ENCODE measurements at places on chromosomes 16 and 17.
A peak's percentile ranks its signal among the peaks of the same experiment; 100 is the strongest.

GRCh38 chr17:29059281-29059680, 16.3 kb downstream of the PIPOX start:
- DNase-seq, result no peak

DNA sequence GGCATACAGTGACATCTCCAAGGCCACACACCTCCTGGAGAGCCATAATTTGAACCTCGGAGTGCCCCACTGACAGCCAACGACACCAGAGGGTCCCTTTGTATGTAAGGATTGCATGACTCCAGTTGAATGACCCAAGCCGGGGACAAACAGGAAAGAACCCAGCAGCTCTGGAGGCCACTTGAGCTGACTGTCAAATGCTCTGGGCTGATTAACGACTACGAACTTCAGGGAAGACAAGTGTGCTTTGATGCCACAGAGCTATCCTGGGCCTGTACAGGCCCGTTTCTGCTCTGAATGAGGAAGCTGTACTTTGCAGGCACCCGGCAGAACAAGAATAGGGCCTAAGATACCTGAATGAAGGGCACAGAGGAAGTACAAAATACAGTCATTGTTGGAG, 404.6 kb downstream of the SLC39A11 start:
- no peak for DNase-seq

DNA sequence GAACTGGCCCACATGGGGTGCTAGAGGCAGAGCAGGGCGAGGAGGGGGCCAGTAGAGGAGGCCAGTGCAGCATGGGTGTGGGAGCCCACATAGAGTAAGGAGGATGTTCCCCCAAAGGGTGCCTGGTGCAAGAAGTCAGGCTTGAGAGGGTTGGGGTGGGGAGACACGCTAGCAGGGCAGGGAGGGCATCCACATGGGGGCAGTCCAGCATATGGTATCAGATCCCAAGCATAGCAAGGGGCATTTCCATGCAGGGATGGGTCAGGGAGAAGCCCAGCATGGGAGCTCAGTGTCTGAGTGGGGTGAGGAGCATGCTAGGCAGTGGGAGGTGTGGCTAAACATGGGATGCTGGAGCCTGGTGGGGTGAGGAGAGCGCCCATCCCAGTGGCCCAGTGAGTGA, 213.7 kb downstream of the COPRS start:
- no peak for DNase-seq

DNA sequence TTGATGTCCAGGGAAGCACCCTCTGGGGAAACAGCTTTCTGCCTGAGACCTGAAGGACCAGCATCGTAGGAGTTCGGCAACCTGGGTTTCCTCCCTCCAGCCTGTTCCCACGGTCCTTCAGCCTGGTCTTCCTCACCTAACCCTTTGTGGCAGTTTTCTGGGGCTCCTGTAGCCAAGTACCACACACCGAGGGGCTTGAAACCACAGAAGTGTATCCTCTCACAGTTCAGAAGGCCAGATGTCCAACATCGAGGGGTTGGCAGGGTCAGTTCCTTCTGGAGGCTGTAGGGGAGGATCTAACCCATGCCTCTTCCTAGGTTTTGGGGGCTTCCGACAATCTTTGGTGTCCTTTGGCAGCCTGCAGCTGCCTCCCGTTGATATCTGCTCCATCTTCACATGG, 381.0 kb upstream of the TNRC6C start:
- DNase-seq, result no peak

- no peak for DNase-seq
Measured at GRCh38 chr16:76583945-76584344, 306.7 kb downstream of the CNTNAP4 start.

DNA sequence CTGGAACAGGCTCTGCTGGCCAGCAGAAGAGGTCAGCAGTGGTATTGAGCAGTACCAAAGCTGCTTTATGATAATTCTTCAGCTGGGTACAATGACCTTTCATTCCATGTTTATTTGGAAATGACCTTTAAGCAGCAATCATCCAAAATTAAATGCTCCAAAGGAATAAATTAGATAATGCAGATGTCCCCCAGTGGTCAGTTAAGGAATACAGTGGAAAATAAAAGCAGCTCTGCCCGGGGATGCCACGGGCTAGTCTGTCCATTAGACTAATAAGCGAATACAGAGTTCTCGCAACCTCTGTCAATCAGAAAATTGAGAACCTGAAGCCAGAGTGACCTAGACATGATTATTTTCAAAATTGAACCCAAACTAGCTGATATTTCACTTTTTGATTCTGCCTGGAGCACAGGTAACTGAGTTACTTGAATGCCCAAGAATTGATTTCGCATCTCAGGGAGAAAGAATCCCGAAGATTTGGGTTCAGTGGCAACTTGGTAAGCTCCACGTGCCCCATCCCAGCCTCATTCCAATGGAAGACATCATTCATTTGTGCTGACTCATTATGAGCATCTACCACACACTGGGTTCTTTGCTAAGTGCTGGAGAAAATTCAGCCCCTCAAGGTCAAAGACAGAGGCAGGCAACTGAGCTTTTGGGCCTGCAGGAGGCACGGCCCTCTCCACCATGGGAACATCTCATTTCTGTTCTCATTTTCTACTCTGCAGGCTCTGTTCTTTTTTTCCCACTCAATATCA, 34.4 kb upstream of the SLC39A11 start:
- DNase-seq, result no peak

DNA sequence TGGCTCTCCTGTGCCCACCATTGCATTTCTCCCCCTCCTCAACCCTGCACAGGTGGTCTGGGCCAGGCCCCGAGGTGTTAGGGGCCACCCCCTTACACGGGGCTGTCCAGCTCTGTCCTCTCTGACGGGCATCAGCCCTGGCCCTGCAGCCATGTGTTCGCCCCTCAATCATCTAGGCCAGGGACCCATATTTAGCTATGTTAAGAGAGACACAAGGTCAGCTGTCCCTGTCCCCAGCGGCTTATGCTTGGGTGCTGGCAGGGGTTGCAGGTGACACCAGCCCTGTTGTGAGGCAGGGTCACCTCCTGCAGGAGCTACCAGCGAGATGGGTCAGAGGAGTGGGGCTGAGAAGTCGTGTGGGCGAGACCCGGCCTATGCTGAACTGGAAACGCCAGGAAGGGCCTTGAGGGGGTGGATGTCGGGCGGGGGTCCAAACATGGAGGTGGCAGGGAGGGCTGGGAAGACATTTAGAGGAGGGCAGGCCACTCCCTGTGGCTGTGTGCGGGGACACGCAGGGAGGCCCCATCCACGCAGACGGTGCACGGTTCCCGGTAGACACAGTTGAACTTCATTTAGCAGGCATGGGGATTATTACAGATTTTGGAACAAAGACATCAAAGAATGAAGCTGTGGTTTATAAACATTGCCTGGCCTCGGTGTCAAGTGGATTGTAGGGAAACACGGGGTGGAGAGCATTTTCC, 133.2 kb upstream of the CHMP6 start:
- no peak for DNase-seq

DNA sequence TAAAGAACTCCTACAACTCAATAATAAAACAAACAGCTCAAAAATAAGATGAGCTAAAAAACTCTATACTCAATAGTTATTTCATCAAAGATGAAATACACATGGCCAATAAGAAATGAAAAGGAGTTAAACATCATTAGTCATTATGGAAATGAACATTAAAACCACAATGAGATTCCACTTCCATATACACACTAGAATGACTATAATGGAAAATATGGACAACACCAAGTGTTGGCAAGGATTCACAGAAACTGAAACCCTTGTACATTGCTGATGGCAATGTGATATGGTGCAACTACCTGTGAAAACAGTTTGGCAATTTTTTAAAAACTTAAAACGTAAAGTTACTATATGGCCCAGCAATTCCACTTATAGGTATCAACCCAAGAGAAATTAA, 91.4 kb downstream of the GRIN2A start:
- no peak for DNase-seq

GRCh38 chr17:55424893-55425540, 3.4 kb upstream of the MMD start:
- DNase-seq, result no peak

DNA sequence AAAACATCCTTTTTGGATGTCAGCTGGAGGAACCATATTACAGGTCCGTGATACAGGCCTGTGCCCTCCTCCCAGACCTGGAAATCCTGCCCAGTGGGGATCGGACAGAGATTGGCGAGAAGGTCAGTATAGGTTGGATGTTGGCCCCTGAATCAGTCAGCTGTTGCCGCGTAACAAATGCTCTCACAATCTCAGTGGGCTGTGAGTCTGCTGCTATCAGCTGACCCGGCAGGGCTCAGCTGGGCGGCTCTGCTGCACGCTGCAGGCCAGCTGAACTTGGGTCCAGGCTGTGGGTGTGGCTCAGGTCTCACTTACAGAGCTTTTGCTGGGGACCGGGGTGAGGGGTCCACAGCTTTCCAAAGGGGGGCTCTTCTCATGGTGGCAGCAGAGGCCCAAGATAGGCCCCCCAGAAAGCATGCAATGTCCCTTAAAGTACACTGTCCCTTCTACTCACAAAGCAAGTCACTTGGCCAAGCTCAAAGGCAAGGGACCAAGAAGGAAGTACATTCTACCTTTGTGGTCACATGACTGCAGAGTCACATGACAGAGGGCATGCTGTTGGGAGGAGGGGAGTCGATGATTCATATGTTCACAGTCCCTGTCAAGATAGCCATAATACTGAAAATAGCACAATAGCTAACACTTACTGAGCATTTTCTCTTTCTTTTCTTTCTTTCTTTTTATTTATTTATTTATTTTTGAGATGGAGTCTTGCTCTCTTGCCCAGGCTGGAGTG, 134.2 kb downstream of the ABCC1 start:
- DNase-seq, result no peak

- DNase-seq, result peak; percentile 62
Measured at GRCh38 chr16:31201582-31202413, 762 bp downstream of the PYCARD start.

DNA sequence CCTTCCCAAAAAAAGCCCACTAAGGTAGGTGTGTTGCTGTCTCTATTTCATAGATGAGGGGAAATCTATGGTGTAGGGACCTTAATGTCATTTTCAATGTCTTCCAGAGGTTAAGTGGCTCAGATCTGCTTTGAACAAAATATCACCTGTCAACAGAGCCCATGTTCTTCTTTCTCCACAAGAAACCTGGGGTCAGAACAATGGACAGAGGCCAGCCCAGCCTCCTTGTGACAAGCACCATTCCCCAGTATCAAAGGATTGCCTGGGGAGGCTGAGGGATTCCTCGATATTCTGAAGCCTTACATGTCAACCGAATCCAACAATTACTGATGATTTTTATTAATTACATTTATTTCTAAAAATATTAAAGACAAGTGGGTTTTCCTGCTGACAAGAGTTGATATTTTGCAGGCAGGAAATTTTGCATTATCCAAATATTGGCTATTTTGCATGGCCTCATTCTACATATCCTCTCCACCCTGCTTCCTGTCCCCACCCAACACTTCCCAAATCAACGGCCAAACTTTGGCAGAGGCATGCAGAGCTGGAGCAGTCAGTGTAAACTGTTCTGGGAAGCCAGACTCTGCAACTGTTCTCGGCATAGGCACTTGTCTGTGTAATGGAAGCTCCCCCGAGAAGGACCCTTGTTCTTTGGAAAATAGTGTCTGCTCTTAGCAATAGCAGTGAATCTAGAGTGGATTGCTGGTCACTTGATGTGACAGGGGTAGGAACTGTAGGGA, 281.5 kb downstream of the HS3ST3A1 start:
- no peak for DNase-seq

DNA sequence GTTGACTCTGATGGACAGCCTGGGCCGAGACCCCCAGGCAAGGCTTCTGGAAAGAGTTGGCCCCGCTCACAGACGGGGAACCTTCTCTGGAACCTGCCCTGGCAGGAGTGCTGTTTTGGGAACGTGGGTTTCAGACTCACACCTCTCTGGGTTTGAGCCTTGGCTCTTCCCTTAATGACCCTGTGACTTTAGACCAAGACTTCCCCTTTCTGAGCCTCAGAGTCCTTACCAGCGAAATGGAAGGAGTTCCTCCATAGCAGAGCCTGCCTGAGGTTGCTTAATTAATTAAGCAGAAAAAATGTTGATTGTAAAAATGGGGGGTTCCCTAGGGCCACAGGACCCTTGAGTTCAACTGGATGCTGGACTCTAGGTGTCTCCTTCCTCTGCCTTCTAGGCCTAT, 408.2 kb downstream of the SEC14L1 start:
- no peak for DNase-seq

DNA sequence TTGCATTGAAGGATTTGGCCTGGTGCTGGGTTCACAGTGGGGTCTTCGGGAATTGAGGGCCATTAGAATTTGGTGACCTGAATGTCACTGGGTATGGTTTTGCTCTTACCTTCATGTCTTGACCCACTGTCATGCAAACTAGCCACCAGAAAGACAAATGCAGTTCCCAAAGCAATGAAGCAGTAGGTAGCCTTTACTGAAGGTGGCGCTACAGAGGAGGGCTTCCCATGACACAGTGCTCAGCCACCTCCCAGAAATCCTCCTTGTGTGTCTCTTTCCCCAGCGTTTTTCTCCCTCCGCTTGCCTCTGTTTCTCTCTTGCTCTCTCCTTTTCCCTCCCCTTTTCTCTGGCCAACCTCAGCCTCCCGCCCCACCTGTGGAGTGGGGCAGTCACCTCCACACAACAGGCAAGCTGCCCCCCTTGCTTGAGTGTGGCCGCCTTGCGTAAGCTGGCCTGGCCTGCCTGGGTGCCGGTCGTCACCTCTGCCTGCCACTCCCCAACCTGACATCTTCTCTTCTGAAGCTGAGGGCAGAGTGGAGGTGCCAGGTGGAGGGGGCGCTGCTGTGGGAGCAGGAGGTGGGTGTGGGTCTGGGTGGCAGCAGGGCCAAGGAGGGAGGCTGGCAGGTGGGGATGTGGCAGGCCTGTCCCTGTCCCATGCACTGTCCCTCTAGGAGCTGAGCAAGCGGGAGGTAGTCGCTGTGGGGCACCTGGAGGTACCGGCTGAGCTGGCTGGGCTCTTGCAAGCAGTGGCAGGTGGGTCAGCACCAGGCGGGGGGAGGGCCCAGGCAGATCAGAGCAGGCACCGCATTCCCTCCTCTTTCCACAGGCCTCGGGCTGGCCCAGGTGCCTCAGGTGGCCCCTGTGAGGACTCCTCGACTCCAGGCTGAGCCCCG, 34.7 kb downstream of the MYO15A start:
- DNase-seq, result no peak

- DNase-seq, result no peak
Measured at GRCh38 chr17:80347948-80348351, 67.0 kb upstream of the ENDOV start.

DNA sequence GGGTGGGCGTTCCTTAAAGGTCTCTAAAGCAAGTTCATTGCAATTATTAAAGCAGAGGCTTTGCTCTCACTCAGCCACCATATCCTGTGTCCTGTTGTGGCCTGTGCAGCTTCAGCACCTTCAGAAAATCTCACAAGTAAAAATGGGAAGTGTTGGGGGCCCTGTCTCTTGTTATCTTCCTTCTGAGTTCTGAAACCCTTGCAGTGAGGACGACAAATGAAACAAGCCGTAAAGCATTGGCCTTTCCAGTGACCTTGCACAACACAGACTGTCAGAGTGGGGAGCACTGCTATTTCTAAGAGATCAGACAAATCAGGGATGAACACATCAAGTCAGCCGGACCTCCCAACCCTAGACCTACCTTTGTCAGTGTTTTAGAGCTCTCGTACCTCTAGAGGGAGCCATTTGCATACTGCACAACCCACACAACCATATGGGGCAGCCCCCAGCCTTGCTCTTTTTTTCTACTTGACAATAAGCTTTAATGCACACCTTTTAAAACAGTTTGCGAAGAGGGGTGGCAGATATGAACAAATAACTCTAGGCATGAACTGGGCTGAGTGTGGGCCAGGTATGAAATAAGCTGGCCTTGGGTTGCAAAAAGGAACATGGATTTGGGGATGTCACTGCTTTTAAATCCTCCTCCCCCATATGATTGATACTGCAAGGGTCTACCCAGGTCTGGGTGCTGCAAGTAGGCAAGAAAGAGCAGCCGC, 89.8 kb downstream of the KATNIP start:
- DNase-seq, result peak; percentile 17

GRCh38 chr16:6131526-6132050, 1034.0 kb upstream of the EEF2KMT start:
- DNase-seq, result no peak

All from stimulated activated naive CD8-positive, alpha-beta T cell treated with anti-CD3 and anti-CD28 coated beads, Interleukin-15, amount 100 ng/mL, for 72 hours (primary cell).